ENCODE measurements at places on chromosomes 16 and 17. TPM values are rescaled to one million over a fixed set of nuclear protein-coding genes. Genes with fewer than 3 reads are reported as not detected.

PIK3R6 gene
- total RNA-seq: not detected

MAPT gene
- 0.49 TPM for total RNA-seq

TSC2 gene
- total RNA-seq: 53.8 TPM

GPR142 gene
- not detected for total RNA-seq

TMEM235 gene
- total RNA-seq: not detected

PTGES3L gene
- 2.9 TPM for total RNA-seq

SEPTIN12 gene
- total RNA-seq: not detected

IL34 gene
- total RNA-seq: 2.2 TPM
